ENCODE measurements at places on chromosomes 3 and 15.

DNA sequence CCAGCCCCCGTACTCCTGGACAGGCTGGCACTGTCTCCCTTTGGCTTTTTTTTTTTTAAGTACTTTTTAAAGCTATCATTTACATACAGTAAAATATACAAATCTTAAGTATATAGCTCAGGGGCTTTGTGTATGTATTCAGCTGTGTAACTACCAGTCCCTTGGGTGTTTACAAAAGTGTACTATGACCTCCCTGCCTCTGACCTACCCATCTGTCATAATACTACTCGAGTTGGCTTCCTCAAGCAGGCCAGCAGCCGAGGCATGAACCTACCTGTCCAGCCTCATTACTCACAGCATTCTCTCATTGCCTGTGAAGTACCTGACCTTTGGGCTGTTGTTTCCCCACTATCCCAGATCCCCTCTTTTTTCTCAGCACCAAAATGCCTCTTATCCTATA, 33.2 kb downstream of the ABHD2 start:
- DNase-seq, result no peak

DNA sequence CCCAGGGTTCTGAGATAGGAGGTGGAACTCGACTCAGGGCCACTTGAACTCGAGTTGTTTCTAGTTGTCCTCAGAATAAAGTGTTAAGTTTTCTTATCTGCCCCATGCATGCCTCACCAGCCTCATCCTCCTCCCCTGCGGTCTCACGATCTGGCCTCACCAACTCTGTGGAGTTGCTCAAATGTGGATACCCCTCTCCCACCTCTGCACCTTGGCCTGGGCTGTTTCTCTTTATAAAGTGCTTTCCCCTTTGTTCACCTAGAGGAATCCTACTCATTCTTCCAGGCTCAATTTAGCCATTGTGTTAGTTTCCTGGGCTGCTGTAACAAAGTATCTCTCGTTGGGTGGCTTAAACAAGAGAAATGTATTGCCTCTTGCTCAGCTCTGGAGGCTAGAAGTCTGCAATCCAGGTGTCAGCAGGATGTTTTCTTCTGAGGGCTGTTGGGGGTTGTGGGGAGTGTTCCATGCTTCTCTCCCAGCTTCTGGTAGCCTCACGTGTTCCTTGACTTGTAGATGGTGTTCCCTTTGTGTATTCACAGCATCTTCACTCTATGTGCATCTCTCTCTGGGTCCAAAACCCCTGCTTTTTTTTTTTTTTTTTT, 100.7 kb downstream of the MEX3B start:
- no peak for DNase-seq

GRCh38 chr15:90623854-90624253, 93.3 kb upstream of the BLM start:
- no peak for DNase-seq

DNA sequence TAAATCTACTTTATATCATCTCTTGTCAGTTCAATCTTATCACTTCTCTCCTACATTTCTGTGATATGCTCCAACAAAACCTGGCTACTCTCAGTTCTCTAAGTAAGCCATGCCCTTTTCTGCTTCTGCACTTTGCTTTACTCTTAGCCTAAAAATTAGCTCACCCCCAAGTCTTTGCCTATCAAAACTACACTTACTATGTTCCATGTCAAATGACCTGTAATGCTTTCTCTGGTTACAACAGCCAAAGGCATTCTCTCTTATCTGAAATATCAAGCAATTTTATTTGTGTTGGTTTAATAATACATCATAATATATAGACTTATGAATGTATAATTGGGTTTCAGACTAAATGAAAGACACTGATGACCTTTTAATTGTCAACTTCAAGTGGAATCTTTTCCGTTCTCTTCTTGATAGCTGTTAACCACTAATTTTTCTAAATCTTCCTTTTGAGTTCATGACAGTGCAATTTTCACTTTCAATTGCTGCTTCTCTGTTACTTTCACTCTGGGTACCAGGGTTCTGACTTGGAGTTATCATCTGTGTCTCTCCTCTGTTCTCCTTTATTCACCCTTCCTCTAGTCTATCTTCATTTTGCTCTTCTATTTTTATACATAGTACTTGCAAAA, 619.0 kb upstream of the GOLIM4 start:
- no peak for DNase-seq

DNA sequence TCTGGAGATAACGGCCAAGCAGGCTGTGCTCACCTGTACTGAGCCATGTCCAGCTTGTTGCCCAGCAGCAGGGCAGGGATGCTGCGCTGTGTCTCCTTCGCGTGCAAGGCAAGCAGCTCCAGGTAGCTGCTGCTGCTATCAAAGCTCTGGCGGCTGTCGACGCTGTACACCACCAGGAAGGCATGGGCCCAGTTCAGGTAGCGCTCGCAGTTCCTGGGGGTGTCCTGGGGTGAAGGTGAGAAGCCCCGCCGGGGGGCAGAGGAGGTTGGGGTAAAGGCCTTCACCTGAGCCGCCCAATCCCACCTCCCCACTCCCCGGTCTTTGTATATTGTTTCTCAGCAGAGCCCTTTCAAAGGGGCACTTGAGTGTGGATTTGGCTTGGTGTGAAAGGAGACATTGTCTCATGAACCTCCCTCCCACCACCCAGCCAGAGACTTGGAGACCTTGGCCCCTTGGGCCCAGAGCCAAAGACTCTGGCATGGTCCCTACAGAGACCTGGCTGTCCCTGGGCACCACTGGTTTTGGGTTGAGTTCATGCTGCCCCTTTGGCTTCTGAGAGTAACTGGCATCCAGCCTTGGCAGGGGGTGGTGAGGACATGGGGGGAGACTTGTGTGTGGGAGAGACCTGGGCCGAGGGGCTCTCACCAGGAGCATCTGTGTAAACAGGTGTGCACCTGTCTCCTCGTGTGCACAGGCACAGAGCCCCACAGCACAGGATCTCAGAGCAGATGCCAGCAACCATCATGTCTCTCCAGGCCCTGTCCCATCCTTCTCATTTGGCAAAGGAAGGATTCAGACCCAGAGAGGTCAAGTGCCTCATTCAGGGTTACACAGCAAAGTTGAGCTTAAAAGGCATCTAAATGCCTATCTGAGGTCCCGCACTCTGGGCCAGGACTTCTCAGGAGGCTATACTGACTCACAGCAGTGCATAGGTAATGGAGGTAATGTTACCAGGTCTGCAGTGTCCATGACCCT, 9.1 kb downstream of the RASL12 start:
- DNase-seq, result no peak

GRCh38 chr3:37494216-37494615, 319.8 kb upstream of the LRRFIP2 start:
- no peak for DNase-seq

GRCh38 chr3:134597390-134597970, 53.3 kb downstream of the KY start:
- no peak for DNase-seq

DNA sequence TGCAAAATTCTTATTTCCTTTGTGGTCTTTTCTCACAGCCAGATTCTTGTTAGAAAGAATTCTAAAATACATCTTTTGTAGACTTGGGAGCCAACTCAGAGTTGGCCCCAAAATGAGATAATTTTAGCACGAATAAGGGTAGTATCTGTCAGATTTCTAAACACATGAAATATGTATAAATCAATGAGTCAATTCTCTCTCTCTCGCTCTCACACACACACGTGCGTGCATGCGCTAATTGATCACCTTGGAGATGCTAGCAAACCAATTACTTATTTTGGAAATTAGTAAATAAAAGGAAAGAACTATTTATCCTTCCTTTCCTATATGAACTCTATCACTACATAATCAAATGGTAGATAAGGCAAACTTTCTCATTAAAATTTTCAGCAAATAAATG, 32.9 kb upstream of the PIK3R4 start:
- DNase-seq, result no peak
